ENCODE measurements at places on chromosomes 11 and 22.

DNA sequence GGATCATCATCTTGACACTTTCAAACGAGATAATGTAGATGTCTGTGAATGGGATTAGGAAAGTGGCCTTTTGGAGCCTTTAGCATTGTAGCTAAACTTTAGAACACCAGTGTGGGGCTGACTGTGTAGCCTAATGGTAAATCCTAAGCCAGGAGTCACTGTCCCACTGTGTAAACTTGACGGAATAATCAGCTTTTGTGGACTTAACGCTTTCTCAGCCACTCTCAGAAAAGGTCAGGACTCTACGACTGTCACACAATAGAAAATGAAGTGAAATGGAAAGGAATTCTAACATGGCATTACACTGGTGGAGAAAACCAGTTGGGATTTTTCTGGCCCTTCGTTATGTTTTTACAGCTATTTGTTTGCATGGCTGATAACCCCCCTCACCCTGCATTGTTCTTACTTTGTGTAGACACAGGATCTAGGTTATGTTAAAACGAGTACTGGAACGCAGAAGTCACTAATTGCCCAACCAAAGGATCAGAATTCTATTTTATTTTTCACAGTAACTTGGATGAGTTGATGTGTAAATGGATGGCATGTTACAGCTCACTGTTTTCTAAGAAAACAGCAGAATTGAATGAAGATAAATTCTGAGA lies 22.0 kb upstream of the GRAMD1B start:
- DNase-seq: no peak

DNA sequence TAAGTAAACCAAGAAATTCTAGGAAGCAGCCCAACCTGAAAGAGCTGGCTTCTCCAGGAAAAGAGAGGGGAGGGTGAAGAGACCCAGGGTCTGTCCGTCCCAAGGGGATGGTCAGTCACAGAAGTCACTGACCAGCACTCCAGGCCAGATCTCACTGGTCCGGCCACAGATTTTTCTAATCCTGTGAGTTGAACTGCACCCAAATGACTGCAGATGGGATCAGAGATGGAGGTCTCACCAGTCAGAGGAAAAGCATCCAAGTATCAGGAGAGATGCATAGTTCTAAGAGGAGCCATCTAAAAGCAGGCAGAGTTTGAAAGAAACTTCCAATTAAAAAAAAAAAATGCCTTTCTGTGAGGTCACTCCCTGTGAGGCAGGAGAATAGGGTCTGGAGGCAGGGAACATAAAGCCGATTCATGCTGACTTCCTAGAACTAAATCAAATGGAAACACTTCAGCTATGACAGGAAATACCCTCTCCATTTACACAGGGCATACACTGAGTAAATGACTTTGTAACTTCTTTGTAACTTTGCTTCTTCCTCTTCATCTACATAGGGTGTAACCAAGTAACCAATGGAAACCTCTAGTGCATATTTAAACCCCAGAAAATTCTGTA lies 144.5 kb downstream of the CCDC34 start:
- DNase-seq: peak; percentile 93

GRCh38 chr11:114166362-114166761 lies 106.9 kb downstream of the ZBTB16 start:
- DNase-seq: no peak

DNA sequence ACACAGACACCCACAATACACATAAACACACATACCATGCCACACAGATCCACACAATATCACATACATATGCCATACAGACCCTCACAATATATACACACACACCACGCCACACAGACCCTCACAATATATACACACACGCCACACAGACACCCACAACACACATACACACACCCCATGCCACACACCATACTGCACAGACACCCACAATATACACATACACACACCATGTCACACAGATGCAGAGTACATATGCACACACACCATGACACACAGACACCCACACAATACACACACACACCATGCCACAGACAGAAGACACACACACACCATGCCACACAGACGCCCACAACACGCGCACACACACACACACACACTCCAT lies 43.6 kb downstream of the SHISAL1 start:
- DNase-seq: no peak
